ENCODE measurements at places on chromosomes 5 and 9.
A peak's percentile ranks its signal among the peaks of the same experiment; 100 is the strongest.

DNA sequence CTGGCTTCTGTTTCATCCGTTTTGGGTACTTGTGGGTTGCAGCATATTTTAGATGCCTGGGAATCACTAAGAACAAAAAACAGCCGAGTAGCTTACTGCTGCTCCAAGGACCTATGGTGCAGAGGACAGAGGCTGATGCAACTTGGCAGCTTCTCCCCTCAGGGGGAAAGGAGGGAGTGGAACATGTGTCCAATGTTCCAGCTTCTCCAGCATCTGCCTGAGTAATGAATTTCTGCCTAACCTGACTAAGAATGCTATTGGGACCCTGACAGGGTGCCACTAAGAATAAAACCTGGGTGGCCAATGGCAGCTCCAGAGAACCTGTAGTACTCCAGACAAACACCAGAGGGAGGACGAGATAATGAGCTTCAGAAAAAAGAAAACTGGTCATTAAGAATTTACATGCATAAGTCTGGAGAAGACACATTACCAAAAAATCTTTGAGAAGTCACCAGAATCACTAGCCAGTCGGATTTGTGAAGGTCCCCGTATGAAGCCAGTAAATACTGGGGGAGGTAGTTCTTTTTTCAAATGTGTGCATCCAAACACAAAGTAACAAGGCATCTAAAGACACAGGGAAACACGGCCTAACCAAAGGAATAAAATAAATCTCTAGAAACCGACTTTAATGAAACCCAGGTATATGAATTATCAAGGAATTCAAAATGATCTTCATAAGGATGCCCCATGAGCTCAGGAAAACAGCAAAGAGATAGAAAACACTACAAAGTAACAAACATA lies 293.5 kb downstream of the HINT1 start:
- DNase-seq = peak; percentile 50

DNA sequence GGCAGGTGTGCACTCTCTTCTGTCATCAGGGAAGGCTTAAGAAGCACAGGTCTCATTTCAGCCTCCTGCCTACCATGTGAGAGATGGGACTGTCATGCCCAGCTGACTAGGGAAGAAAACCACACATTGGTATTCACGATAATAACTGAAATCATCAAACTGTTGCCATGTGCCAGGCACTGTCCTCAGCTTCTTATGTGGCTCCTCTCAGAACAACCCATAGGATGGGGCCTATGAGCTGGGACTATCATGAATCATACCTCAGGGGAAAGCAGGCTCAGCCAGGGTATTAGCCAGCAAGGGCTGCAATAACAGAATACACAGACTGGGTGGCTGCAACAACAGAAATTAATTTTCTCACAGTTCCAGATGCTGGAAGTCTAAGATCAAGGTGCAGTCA lies 3.3 kb downstream of the AFAP1L1 start:
- DNase-seq = no peak

DNA sequence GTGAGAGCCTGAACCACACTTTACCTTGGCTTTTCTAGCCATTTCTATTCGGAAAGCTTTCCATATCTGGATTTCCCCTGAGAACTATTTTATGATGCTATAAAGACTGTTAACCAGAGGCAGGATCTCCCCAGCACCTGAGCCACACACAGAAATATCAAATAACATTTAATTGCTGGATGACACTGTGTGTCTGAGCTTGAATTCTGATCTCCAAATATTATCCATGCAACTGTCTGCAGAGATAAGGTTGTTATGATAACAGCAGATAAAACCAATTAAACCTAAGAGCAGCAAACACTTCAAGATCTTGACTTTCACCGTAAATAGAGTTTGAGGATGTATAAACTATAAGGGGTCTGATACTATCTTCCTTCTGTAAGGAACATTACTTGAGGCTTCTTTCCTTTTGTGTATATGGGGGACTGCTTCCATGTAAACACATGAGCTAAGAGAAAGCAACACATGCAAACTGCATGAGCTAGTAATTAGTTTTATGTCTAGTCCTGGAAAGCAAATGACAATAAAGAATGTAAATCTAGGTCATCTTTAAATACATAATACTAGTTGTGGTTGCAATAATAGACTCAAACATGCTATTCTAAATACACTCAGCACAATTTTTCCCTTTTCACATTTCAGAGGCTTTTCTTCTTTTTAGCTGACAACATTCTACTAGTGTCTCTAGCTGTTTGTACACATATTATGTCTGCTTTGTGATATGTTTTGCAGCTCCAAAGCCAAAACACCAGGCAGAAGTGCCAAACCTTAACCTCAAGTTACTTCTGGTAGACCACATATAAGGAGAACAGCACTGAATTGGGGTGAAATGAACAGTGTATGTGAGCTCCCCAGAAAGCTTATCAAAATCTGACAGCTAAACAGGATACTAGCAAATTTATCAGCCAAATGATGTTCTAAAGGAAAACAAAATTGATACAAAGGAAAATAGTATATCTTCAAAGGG lies 136.5 kb downstream of the EFNA5 start:
- no peak for DNase-seq

- no peak for DNase-seq
Measured at GRCh38 chr5:109619606-109620005, 70.1 kb upstream of the MAN2A1 start.

- DNase-seq = no peak
Measured at GRCh38 chr5:73160239-73160671, 12.7 kb upstream of the TMEM174 start.

GRCh38 chr5:180315762-180316212 lies 23.9 kb upstream of the MAPK9 start:
- no peak for DNase-seq

GRCh38 chr5:123134653-123135181 lies 45.7 kb downstream of the PRDM6 start:
- no peak for DNase-seq

DNA sequence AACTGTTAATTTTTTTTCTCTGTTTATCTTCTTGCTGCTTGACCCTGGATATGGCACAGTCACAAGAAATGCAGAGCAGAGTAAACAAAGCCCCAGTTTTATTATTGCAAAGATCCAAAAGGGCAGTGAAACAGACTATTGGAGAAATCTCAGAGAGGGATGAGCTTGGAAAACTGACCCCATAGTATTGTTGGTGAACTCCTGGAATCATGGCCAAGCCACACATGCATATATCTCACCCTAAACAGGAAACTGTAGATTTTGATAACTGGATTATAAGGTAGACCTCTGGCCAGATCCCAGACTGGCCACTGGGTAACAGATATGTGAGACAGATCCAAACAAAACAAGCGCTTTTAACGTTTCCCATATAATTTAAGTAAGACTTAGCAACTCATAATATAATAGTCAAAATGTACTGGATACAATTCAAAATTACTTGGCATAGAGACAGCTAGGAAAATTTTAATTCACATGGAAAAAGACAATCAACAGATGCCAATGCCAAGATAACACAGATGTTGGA lies 263.5 kb upstream of the SEMA6A start:
- no peak for DNase-seq

DNA sequence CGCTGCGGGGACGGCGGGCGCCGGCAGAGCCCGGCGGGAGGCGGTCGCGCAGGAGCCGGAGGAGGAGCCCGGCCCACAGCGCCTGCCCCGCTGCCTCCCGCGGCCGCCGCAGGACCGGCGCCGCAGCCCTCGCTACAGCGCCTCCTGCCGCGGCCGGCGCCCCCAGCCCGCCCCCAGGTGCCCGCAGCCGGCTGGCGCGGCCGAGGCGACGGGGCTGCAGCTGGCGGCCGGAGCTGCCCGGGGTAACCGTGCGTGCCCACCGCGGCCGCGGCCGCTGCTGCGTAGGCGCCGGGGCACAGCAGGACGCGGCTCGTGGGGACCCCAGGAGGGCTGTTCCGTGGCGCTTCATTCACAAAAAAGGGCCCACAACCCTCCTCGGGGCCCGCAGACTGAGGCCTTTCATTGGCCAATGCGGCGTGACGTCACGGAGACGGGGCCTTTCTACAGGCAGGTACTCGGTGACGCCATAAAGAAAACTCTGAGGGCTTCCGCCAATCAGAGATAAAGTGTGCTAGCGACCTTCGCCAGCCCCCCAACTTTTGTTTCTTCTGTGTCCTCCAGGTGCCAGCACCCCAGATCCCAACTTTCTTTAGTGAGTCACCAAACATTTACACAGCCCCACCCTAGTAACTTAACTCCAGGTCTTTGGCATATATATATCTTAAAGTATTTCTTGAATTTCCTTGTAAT lies at the start of gene CDC14B:
CDC14B (minus strand) TSS at position 353 of the 690 bp plus-strand sequence. CDS start 465 bp downstream, outside the sequence.
- DNase-seq = peak; percentile 74

DNA sequence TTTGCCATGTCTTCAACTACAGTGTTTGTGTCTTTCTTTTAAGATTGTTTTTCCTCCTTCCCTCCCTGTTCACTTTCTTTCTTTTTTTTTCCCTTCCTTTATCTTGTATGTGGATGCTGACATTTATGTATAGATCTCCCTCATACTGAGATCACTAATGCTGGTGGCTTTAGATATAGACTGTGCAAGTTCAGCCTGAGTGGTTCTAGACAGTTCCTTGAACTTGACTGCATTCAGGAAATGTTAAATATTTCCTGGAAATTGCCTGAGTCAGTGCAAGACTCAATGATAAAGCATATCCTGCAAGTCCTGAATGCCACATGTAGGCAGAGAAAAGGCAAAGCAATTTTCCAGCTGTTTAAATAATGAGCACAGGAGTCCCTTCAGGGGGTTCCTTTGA lies 182.5 kb upstream of the NR3C1 start:
- no peak for DNase-seq

DNA sequence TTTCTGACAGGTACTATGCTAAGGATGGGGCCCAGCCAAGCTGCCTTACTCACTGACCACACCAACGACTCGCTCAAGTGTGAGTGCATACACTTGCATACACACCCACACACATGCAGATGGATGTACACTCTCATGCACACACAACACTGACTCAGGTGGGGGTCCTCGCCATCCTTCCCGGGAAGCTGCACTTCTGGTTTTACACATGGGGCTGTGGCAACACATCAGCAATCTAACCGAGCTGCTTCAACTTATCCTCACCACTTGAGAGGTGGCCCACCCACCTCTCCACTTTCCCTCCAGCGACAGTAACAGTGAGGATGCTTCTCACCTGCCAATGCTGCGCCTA lies 67.2 kb upstream of the SLC25A51 start:
- no peak for DNase-seq

- DNase-seq = no peak
Measured at GRCh38 chr5:42360056-42360455, 63.2 kb upstream of the GHR start.

DNA sequence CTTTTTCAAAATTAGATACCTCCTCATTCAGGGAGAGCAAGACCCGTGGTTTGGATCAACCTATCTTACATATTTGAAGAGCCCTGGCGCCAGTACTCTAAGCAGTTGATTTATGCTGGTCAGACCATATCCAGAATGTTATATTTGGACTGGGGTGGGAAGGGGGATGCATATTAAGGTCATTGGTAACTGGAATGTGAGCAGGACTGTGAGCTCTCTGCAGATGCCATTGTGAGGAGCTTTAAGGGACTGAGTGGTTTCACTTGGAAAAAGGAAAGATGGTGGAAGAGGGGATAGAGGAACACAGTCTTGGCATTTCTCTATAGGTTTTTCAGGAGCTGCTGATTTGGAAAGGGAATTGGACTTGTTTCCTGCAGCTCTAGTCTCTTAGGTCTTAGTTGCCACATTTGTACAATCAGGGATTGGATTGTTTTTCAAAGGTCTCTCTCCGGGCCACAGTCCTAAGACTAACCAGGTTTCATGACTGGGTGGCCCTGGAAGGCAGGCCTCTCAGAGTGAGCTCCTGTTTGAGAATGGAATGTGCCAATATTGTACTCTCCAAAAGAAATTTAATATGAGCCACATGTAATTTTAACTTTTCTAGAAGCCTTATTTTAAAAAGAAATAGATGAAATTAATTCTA lies 25.8 kb upstream of the F2R start:
- no peak for DNase-seq

GRCh38 chr9:116691607-116692006 lies 4.5 kb downstream of the TRIM32 start:
- no peak for DNase-seq
